ENCODE measurements at places on chromosomes 7 and 10.

GRCh38 chr10:18043148-18044006 is 91.7 kb downstream of the SLC39A12 start:
- DNase-seq: no peak

- no peak for DNase-seq
Observed at GRCh38 chr10:95248989-95249388, 41.8 kb downstream of the PDLIM1 start.

GRCh38 chr10:23015021-23015707 is 80.2 kb upstream of the MSRB2 start:
- no peak for DNase-seq

DNA sequence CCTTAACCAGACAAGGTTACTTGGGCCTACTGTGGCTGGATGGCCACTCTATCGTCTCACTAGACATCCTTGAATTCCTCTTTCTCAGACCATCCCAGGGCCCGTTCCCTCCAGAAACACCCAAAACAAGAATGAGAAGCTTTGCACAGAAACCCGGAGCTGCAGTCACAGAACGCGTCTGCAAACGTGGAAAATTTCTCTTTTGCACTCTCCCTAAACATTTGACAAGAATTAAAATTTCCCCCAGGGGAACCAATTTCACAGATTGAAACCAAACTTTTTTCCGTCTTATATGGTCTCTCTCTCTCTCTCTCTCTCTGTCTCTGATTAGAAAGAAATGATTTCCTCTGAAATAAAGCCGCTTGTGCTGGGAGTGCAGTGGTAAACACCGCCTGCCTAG is 120.7 kb downstream of the MKX start:
- DNase-seq: no peak

- no peak for DNase-seq
Observed at GRCh38 chr7:140074780-140075179, 12.0 kb upstream of the PARP12 start.

GRCh38 chr7:142838461-142839213 is 16.2 kb upstream of the EPHB6 start:
- no peak for DNase-seq

GRCh38 chr10:111482621-111483216 is 405.9 kb downstream of the ADRA2A start:
- DNase-seq: no peak

- DNase-seq: no peak
Observed at GRCh38 chr10:8691498-8692017, 637.1 kb downstream of the GATA3 start.

DNA sequence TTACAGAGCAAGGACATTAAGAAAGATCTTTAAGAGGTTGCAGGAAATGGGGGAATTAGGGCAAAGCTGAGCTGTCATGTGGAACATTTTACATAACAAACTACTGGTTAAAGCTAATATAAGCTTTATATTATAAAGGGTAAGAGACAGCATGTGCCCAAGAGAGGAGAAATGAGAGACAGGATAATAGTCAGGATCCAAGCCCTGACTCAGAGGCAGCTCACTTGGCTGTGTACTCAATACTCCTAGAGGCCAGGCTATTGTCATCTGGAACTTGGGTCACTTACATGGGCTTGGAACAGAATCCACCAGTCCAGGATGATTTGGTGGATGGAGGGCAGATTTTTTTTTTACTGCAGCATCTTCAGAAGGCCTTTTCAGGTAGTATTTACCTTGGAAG is 418.6 kb upstream of the ZMIZ1 start:
- no peak for DNase-seq

- no peak for DNase-seq
Observed at GRCh38 chr7:156764016-156764669, 123.6 kb downstream of the RNF32 start.

- peak; percentile 37 for DNase-seq
Observed at GRCh38 chr10:96244354-96244753, 27.0 kb downstream of the BLNK start.

DNA sequence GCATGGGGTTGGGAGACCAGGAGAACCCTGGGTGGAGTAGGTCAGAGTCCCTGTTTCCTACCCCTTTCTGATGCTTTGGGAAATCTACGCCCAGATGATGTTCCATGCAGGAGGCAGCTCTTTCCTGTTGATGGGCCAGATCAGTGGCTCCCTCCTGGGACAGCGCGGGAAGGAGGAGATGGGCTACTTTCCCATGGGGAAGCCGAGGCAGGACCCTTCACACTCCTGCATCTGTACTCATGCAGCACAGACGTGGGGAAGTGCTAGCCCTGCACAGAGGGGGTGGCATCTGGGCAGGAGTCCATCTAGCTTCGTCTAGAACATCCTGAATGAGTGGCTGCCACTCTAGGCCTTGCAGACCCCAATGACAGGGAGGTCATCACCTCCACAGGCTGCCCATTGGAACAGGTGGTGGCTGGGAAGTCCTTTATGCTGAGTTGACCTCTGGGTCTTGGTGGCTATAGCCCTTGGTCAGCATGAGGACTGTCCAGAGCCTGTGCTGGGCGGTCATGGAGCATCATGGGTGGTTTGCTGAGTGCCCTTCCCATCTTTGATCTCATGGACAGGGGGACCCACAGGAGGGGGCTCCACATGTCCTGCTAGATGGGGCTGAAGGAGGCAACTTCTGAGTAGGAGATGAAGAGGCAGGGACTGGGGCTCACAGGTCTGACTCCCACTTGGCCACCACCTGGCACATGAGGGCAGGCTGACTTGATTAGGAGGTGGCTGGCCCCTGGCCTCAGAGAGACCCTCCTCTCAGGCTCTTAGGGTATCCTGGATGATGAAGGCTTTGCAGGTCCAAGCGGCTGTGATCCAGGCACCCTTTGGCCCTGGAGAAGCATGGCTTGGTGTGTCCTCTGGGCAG is 24.6 kb downstream of the RAMP3 start:
- no peak for DNase-seq

GRCh38 chr7:15747301-15747700 is 60.8 kb upstream of the MEOX2 start:
- no peak for DNase-seq

- no peak for DNase-seq
Observed at GRCh38 chr7:67525588-67525987, 529.0 kb downstream of the TYW1 start.

GRCh38 chr10:125761961-125762360 is 13.7 kb downstream of the MMP21 start:
- DNase-seq: no peak

DNA sequence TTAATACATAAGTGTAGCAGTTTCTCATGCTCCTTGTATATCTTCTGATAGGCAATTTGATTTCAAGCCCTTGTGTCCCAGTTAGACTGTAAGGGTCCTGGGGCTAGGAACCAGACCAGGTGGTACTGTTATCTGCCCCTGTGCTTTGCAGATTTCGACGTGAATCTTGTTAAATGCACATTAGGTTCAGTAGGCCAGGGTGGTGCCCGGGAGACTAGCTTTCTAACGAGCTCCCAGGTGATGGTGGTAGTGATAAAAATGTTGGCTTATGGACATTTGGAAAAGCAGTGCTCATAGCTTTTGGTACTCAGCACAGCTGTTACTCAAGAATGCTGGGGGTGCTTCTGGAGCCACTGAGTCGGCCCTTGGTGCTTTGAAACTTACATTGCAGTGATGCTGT is 64.2 kb downstream of the PRPF18 start:
- no peak for DNase-seq

DNA sequence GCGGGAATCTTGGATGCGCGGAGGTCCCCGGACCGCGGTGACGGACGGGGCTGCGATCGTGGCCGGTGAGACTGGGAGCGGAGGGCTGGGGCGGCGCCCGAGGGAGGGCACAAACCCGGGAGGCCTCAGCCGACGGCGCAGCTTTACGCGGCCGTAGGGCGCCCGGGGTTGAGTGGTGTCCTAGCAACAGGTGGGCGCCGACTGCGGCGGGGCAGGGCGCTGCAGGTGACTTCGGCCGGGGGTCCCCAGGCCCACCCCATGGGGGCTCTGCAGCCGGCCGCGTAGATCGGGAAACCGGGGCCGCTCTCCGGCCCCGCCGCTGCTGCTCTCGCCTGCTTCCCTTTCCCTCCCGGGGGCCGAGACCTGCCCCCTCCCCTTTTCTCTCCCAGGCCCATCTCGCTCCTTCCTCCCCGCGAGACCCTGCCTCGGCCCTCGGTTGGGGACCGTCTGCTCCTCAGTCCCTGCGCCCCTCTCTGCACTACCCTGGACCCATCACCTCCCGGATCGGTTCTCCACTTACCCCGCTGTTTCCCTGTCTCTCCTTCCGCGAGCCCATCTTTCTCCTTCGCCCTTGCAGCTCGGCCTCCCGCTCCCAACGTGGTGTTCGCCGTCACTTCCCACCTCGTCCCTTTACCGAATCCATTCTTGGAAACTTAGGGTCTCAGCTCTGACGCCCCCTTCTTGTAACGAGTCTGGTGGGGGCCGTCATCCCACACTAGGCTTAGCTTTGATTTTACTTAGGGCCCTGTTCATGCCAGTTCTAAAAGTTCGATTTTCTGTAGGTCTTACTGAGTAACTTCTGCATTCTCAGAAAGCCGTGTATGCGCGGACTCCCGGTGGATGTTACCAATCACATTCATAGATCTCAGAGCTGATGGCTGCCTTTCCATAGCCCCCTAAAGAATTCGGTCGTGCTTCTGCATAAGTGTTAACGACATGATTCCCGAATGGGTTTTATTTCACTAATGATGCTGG is 18.5 kb upstream of the ACBD5 start:
- no peak for DNase-seq

DNA sequence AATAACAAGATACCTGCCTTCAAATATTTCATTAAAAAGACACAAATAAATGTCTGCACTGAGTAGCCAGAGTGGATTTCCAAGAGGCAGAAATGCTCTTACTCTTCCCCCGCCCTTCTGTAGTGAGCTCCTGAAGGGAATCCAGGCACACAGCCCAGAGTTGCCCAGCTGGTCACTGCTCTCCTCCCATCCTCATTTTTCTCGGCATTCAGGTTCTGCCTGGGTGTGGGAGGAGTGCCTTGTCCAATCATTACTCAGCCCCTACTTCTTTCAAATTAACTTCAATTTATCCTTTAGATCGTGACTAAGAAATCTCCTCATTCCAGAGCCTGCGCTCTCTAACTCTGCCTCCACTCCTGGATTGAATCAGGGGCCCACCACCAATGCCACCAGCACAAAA is 12.2 kb downstream of the CCDC6 start:
- no peak for DNase-seq

- DNase-seq: no peak
Observed at GRCh38 chr7:129889133-129889844, 63.5 kb downstream of the UBE2H start.

DNA sequence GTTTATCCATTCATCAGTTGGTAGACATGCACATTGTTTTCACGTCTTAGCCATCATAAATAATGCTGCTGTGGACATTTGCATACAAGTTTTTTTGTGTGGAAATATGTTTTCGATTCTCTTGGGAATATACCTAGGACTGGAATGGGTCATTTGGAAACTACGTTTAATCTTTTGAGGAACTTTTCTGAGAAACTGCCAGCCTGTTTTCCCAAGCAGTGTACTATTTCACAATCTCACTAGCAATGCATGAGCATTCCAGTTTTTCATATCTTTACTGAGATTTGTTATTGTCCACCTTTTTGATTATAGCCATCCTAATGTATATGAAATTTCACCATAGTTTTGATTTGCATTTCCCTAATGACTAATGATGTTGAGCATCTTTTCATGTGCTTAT is 95.7 kb upstream of the JAZF1 start:
- DNase-seq: no peak

- no peak for DNase-seq
Observed at GRCh38 chr10:46559231-46559671, 2.8 kb upstream of the GPRIN2 start.

GRCh38 chr10:58081353-58081752 is 186.3 kb downstream of the IPMK start:
- no peak for DNase-seq

GRCh38 chr10:132749371-132749795 is 36.6 kb downstream of the NKX6-2 start:
- no peak for DNase-seq

DNA sequence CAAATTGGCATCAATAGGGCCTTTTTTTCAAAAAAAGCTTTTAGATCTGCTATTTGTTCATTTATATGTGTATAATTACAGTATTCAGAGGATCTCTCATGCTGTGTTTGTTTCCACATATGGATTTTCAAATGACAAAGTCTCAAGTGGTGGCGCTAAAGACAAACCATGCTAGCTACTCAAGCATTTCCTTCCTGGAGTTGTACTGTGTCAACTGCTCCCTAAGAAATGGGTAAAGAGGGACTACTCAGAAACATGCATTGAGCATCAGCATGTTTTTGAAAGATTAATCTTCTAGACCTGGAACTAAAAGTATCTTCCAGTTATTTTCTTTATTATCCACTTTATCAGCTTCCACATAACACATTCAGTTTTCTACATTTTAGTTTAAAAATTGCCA is 12.7 kb downstream of the CNTNAP2 start:
- no peak for DNase-seq

DNA sequence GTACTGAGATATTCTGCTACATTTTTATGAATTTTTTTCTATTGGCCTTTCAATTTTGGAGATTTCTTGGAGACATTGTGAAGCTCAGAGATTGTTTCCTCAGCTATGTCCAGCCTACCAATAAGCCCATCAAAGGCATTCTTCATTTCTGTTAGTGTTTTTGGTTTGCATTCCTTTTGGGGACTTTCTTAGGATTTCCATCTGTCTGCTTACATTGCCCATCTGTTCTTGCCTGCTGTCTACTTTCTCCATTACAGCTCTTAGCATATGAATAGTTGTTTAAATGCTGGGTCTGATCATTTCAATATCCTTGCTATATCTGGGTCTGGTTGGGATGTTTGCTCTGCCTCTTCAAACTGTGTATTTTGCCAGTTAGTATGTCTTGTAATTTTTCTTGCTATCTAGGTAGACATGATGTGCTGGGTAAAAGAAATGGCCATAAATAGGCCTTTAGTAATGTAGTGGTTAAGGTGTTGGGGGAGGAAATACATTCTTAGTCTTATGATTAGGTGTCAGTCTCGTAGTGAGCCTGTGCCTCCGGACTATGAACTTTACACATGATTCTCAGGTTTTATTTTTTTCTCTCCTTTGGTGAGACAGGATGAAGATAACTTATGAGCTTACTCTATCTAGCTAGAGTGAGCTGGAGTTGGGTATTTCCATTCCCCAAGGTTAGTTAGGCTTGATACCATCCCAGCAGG is 32.6 kb upstream of the NME8 start:
- DNase-seq: no peak

DNA sequence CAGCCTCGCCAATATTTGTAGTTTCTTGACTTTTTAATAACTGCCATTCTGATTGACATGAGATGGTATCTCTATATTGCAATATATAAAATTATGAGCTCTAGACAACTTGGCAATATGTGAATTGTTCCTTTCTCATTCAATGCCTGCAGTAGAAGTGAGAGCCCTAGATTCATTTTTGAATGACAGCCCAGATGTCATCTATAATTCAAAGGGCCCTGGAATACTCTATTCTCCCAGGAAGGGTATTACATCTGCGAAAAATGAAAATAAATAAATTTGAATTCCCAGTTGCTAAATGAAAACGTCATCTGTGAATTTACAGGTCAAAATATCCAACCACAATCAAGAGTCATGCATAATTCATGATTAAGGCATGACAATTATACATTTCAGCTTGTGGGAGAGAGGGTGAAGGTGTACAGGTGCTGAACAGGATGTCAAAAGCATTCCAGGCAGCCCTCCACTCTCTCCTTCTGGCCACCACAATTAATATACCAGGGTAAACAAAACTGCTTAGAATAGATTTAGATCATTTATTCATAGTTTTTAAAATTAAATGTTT is 1147.3 kb downstream of the XPNPEP1 start:
- no peak for DNase-seq

- no peak for DNase-seq
Observed at GRCh38 chr10:6228647-6229046, 25.9 kb downstream of the PFKFB3 start.

GRCh38 chr10:4847561-4848355 is 21.8 kb downstream of the AKR1E2 start:
- DNase-seq: no peak
